Hepatic stellate cell (primary cell): ENCODE measurements at places on chromosomes 1 and 21.
A peak's percentile ranks its signal among the peaks of the same experiment; 100 is the strongest.

DNA sequence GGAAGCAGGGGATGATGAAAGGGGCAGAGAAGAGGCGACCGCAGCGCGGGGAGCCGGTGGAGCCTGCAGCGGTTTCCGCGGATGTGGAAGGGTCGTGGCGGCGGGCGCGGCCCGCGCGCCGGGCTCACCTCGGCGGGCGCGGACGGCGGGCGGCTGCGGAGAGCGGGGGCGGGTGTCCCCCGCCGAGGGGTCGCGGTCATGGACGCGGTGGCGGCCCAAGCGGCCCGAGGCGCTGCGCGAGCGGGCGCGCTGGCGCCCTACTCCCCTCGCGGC, 572 bp downstream of the LPGAT1 start:
- peak; percentile 9 for DNase-seq

- no peak for DNase-seq
These were observed 123.7 kb downstream of the NTNG1 start for GRCh38 chr1:107264561-107264960.

DNA sequence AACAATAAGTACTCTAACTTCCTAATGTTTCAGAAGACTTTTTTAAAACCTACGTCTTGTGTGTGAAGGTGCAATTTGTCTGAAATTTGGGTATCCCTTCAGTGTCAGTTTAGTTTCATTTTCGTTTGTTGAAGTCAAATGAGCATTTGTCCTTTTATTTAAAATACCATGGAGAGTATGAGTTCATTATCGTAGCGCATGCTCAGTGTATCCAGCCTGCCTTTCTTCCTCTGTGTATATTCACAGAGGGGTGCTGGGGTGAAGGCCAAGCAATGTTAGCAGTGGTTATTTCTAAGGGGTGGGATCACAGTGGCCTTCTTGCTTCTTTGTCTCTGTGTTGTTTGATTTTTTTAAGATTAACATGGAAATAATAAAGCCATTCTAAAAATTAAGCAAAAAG, 43.2 kb downstream of the CNN3 start:
- DNase-seq: peak; percentile 66

GRCh38 chr1:57908147-57908890, 484.5 kb upstream of the DAB1 start:
- no peak for DNase-seq

DNA sequence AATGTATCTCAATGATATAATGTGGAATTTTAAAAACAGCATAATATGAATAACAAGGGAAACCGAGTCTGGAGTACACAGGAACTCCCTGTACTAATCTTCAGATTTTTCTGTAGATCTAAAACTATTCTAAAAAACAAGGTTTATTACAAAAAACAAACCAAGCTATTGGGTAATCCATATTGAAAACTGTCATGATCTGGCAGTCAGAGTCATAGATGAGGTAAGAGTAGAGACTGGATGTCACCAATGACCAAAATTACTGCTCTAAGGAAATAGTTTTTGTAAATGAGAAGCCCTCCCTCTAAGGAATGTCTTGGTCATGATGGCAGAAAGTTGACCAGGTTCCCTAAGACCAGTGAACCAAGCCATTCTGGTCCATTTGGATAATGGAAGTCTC, 2.4 kb upstream of the SPOCD1 start:
- DNase-seq: no peak

DNA sequence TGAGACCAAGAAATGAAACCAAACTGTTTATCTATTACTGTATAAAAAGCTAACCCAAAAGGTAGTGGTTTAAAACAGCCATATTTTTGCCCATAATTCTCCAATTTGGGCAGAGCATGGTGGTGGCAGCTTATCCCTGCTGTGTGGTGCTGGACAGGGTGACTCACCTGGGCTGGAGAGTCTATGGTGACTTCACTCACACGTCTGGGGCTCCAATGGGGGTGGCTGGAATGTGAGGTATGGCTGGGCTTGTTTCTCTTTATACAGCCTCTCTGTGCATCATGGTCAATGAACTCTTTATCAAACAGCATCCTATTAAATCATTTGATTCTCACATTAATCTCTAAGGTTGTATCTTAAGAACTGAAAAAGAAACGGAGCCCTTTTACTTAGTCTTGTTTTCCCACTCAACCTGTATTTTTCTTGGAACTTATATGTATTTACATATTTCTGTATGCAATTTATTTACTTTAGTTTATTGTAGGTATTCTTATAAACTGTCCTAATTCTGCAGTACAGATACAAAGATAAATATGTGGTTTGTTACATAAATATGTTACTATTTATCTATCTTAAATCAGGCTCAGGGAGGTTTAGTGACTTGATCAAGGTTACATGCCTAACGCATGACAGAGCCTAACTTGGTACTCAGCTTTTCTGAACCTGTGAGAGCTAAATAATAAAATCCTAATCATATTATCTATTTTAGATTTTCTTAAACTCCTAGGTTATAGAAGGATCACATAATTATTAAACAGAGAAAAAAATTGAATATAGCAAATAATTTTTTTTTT, 37.5 kb upstream of the WLS start:
- peak; percentile 51 for DNase-seq

- DNase-seq: no peak
These were observed 67.3 kb downstream of the LAMC1 start for GRCh38 chr1:183090391-183091006.

DNA sequence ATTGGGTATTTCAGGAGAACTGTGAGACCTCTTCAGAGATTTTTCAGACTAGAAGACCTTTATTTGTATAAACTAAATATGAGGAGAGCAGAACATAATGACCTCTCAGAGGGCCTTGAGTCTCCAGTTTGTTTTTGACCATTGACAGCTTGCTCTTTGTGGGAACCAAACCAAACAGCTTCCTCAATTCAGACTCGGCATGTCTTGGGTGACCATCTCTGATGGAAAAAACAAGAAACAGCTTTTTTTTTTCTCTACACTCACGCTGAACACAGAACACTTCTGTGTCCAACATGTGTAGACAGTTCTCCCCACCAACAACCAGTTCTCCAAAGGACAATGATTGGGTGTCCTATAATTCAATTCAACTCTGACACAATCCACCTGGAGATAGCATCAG, 11.5 kb downstream of the ATP1A4 start:
- no peak for DNase-seq

- no peak for DNase-seq
These were observed 4.3 kb upstream of the UBE2U start for GRCh38 chr1:64199154-64199553.

DNA sequence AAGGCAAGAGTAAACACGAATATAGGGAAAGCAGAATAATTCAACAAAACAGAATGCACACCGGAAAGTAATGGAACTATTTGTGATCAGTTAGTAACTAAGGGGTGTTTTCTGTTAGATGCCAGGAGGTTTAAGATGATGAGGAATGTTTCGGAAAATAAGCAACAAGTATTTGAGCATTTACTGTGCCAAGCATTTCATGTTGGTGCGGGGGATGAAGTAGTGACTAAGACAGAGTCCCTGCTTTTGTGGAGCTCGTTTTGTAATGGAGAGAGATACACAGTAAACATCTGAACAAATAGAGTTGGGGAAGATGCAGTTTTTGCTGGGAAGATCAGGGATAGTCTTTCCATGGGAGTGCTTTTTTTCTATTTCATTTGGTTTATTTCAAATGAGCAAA, 78.7 kb downstream of the DYRK1A start:
- no peak for DNase-seq

DNA sequence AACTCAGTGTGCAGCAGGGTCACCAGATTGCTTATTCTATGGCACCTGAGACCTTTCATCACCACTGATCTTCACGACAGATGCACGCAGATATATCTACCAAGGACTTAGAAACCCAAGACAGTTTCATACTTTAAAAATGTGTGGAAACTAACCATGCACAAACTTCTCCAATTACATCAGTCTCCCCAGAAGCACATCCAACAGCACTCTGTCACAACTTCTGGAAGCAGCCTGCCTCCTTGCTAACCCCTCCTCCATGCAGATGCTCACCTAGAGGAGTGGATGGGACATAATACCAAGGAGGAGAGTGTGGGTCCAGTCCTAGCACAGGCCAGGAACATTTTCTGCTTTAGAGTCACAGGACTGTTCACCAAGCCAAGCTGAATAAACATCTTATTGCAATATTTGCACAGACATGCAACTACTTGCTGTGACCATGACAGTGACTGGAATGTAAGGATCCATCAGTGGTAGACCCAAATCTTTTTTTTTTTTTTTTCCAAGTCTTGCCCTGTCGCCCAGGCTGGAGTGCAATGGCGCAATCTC, 69.4 kb downstream of the HIVEP3 start:
- no peak for DNase-seq

- no peak for DNase-seq
These were observed 27.8 kb downstream of the TMPRSS2 start for GRCh38 chr21:41480086-41480690.

- peak; percentile 19 for DNase-seq
These were observed 18.5 kb downstream of the LRRC41 start for GRCh38 chr1:46284597-46285564.

DNA sequence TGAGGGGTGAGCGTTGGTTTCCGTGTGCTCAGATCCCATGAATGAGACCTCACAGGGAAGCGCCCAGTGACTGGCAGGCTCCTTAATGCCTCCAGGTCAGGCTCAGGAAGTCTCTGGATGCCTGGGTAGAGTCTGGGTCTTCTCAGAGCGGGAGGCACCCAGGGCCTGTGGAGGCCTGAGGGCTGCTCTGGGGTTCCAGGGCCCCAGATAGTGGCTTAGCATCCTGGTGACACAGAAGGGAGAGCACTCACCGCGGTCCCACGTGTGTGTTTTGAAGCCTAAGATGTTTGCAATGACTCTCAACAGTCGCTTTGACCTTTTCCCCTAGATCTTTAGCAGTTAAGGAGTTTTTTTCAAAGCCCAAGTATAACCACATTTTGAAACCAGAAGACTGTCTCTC, 25.0 kb downstream of the PRMT2 start:
- DNase-seq: no peak

GRCh38 chr1:152906023-152906565, 2.3 kb upstream of the IVL start:
- peak; percentile 61 for DNase-seq

- DNase-seq: peak; percentile 6
These were observed 127.8 kb downstream of the MACF1 start for GRCh38 chr1:39332291-39332690.

DNA sequence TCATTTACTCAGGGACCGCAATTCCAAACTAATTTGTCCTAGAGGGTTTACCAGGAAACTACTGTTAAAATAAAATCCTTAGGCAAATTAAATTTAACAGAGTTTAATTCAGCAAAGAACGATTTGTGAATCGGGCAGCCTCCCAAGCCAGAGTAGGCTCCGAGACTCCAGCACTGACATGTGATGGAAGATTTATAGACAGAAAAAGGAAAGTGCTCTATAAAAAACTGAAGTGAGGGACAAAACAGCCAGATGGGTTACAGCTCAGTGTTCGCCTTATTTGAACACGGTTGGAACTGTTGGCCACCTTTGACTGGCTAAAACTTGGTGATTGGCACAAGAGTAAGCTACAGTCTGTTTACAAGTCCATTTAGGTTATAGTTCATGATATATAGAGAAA, 35.2 kb upstream of the RCSD1 start:
- no peak for DNase-seq

- no peak for DNase-seq
These were observed 26.2 kb downstream of the SMG7 start for GRCh38 chr1:183498342-183498991.

- DNase-seq: no peak
These were observed 8.8 kb upstream of the ATP13A2 start for GRCh38 chr1:17020502-17020901.

DNA sequence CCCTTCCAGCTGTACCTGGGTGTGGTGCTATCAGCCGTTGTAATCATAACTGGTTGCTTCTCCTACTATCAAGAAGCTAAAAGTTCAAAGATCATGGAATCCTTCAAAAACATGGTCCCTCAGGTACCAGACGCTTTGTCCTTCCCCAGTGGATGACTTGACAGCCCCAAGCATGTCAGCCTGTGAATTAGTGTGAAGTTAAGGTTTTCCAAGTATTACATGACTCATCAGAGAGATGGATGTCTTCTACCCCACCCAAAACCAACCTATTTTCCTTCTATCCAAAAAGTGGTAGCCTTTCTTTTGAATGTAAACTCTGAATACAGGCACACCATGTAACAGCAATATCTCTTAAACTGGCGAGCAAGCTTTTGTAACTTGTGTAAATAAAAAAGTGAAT, 15.1 kb downstream of the ATP1A1 start:
- no peak for DNase-seq

GRCh38 chr21:33234635-33235520, 5.1 kb downstream of the IFNAR2 start:
- no peak for DNase-seq

DNA sequence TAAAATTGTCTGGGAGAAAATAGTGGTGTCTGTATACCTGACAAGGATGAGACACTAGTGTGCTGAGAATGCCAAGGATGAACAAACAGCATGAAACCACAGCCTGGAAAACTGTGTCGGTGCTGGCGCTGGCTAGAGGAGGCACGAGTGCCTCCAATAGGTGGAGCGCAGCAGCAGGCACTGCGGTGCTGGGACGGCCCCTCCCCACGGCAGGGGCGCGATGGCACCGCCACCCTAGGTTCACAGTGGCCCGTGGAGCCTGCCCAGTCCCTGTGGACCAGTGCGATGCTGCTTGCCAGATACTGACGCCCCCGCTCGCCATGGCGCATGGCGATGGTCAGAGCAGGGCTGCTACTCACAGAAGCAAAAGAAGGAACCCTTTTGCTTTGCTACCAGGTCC, 6.8 kb downstream of the CFAP410 start:
- no peak for DNase-seq

- DNase-seq: no peak
These were observed 774 bp downstream of the SLC2A7 start for GRCh38 chr1:9025449-9025848.

DNA sequence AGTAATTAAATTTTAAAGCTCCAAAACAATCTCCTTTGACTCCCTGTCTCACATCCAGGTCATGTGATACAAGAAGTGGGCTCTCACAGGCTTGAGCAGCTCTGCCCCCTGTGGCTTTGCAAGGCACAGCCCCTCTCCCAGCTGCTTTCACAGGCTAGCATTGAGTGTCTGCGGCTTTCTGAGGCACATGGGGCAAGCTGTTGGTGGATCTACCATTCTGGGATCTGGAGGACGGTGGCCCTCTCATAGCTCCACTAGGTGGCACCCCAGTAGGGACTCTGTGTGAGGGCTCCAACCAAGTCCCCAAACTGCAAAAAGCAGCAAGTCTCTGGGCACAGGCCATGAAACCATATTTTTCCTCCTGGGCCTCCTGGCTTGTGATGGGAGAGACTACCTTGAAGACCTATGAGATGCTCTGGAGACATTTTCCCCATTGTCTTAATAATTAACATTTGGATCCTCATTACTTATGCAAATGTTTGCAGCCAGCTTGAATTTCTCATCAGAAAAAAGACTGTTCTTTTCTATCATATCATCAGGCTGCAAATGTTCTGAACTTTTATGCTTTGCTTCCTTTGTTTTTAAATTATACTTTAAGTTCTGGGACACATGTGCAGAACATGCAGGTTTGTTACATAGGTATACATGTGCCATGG, 554.1 kb upstream of the OLFM3 start:
- DNase-seq: peak; percentile 0
